Karpas-422 (cell line): ENCODE measurements at places on chromosomes 2 and 18. TPM values are rescaled to one million over a fixed set of nuclear protein-coding genes. Genes with fewer than 3 reads are reported as not detected.

DNA sequence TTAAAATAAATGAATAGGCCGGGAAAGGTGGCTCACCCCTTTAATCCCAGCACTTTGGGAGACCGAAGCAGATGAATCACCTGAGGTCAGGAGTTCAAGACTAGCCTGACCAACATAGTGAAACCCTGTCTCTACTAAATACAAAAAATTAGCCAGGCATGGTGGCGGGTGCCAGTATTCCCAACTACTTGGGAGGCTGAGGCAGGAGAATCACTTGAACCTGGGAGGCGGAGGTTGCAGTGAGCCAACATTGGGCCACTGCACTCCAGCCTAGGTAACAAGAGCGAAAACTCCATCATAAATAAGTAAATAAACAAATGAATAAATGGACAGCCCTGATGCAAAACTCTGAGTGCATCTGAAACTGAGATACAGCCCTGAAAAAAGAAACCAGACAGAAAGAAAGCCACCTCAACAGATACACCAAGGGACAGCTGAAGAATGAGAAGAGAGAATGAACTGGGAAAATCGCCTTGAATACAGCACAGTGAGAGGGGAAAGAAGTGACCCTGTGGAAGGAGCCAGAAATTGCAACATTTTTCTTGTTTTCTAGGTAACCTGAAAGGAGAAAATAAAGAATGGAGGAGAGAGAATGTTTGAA is 64.4 kb downstream of the TRABD2A start:
- no peak overlapping the region for H3K27ac ChIP-seq
- no peak for DNase-seq
- no peaks in the 10 kb centered on the region; the same call in 1 of the 2 replicates for H3K27me3 ChIP-seq
- peaks cover 12% of the 10 kb centered on the region for H3K4me1 ChIP-seq

GRCh38 chr2:231228223-231228622 is 29.8 kb downstream of the ARMC9 start:
- peak overlapping the region; percentile 82 for H3K27ac ChIP-seq
- peaks cover 33% of the 10 kb centered on the region for H3K4me1 ChIP-seq
- H3K36me3 ChIP-seq = no peaks in the 10 kb centered on the region
- peak overlapping the region; percentile 46 for H3K4me3 ChIP-seq
- peak; percentile 76 for DNase-seq

DNA sequence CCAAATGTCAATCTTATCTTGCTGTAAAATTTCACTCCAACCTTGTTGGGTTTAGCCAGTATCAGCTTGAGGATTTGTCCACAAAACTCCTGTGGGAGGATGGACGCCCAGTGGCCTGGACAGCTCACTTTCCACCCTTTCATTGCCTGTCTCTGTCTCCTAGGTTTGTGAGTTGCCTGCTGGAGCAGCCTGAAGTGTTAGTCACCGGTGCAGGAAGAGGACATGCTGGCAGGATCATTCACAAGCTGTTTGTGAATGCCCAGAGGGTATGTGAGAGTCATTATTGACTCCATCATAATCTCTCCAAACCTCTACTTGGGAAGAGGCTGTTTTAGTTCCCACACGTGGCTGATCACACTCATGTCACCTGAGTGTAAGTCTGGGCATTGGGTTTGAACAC is 112.3 kb downstream of the RAB3GAP1 start:
- no peak for DNase-seq
- no peak overlapping the region for H3K4me3 ChIP-seq
- H3K4me1 ChIP-seq = no peaks in the 10 kb centered on the region
- no peak overlapping the region for H3K27ac ChIP-seq
- peaks cover 52% of the 10 kb centered on the region for H3K36me3 ChIP-seq
- H3K27me3 ChIP-seq = no peaks in the 10 kb centered on the region

Gene SULT1C2
- total RNA-seq = not detected in 2 replicates

Gene NAT8
- total RNA-seq = not detected in 2 replicates

Gene COBLL1
- 0.04 TPM in 1 of 2 replicates, not detected in the other for total RNA-seq

Gene LMAN2L
- total RNA-seq = 6.3 and 23.5 TPM in 2 replicates
